ENCODE measurements at places on chromosomes 16 and 17.
A peak's percentile ranks its signal among the peaks of the same experiment; 100 is the strongest.

DNA sequence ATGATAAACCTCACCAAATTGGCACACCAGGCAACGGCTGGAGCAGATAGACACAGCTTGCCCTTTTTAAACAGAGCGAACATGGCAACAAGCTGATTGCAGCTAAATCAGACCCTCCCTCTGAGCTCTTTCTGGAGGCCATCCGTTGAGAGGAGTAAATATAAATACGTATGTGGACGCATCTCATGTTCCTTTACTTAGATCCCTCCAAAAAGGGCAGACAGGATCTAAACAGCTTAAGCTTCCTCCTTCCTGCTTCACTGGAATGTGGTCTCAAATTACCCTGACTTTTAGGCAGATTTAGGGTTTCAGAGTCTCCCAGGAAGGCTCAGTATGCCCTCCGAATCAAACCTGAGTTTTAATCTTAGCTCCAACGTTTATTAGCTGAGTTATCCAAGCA is 204.7 kb upstream of the GOT2 start:
- DNase-seq, result no peak

GRCh38 chr17:27269201-27269600 is 24.7 kb upstream of the WSB1 start:
- no peak for DNase-seq

GRCh38 chr16:67277294-67277998 is 1.9 kb upstream of the PLEKHG4 start:
- DNase-seq, result peak; percentile 99

DNA sequence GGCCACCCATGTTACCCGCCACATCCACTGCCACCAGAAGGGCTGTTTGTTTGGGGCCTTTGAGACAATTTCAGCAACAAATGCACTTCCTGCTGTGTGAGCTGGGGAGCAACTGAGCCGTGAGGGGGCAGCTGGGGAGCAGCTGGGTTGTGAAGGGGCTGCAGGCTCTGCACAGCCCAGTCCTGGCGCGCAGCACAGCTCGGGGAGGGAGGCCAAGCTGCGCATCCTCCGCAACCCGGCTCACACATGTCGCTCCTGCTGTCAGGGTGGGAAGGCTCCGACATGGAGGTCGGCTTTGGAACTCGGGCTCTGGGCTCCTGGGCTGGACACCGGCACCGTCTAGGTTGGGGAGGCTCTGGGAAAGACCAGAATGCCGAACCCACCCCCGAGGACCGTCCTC is 53.6 kb downstream of the CBFA2T3 start:
- DNase-seq, result no peak

- peak; percentile 39 for DNase-seq
These were observed 20.2 kb downstream of the TENT4B start for GRCh38 chr16:50173316-50173715.

GRCh38 chr16:79902351-79902750 is 301.8 kb upstream of the MAF start:
- DNase-seq, result peak; percentile 31

- DNase-seq, result no peak
These were observed 24.0 kb upstream of the SLFN5 start for GRCh38 chr17:35218915-35219314.

- DNase-seq, result no peak
These were observed 1.9 kb upstream of the PLD6 start for GRCh38 chr17:17207998-17208397.

- DNase-seq, result peak; percentile 51
These were observed 129.7 kb upstream of the CHMP6 start for GRCh38 chr17:80861892-80862291.

DNA sequence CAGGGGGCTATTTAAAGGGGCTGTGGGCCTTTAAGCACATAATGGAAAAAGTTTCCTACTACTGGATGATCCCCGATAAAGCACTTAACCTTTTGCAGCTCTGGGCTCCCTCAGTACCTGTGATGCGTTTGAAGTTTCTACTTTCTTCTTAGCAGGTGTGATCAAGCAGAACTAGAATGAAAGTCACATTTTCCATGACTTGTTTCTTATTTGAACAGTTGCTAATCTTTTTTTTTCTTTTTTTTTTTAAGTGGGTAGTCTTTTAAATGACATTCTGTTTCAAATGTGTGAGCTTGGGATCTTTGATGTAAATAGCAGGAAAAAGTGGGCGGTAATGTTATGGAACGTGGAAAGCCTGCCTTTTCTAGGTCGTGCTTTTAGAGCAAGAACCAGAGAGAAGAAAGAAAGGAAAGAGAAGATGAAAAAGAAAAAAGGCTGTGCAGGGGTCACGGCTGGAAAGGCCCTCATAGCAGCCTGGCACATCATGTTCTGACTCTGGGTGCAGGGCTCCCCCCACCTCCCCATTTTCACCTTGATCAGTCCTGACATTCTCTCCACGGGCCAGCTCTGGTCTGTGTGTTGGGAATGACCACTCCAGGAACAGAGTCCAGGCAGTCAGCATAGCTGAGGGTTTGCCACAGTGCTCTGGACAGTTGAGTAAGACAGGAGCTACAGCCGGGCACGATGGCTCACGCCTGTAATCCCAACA is 150.6 kb downstream of the CLEC16A start:
- no peak for DNase-seq

DNA sequence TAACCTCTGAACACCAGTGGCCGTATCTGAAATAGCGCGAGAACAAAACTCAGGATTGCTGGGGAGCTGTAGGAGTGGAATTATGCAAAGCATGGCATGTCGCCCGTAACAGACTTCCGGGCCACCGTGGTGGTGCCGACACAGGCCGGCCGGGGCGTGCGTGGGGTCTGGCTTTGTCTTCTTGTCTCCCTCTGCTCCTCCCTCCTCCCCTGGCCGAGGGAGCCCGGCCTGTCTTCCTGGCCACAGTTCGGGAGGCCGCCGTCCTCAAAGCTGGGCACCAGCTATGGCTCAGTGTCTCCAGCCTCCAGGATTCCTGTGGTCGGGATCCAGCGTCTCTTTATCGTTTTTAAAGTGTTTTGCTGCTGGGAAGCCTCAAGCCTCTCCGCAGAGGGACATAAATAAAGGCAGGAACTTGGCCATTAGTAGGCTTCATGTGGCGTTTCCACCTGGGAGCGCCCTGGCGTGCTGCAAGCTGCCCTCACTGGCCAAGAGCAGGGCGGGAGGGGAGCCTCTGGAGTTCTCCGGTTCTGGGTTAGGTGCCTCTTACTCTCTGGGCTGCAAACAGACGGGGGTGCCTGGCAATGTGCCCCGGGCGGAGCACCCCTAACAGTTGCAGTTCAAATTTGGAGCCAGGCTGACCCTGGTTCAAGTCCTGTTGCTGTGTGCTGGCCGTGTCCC is 22.0 kb upstream of the NPTX1 start:
- peak; percentile 20 for DNase-seq

DNA sequence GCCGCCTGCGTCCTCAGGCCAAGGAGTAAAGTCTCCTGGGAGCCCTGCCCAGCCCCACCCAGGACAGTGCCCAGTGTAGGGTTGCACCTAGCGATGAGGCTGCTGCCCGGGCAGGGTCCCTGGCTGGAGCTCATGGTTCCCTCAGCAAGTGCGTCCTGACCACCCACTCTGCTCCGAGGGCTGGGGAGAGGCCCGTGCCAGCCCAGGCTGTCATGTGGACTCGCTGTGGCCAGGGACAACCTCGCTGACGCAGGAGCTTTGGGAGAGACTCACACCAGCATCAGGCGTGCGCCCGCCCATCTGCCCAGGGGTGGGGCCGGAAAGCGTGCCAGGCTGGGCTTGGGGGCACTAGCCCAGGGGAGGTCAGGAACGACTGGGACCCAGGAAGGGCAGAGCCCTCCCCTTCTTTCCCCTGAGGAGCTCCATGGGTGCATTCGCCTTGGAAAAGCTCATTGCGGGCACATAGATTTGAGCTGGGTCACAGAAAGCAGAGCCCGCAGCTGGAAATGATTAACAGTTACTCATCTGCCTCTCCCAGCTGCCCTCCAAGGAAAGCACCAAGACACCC is 19.7 kb downstream of the DPEP1 start:
- peak; percentile 95 for DNase-seq

DNA sequence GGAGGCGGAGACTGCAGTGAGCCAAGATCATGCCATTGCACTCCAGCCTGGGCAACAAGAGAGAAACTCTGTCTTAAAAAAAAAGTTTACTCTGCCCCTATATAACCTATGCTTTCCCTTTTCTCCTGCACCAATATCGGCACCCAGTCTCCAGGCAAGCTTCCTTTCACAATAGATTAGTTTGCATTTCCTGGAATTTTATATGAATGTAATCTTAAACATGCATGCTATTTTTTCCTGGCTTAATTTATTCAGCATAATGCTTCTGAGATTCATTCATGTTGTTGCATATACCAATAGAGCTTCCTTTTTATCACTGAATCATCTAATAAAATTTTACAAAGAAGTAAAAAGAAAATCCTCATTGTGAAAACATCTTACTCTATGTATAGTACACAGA is 59.4 kb downstream of the USP32 start:
- no peak for DNase-seq

GRCh38 chr17:2034157-2034556 is 4.2 kb downstream of the DPH1 start:
- DNase-seq, result peak; percentile 81

- DNase-seq, result peak; percentile 61
These were observed 18.6 kb upstream of the HAPSTR1 start for GRCh38 chr16:9072806-9073341.

- DNase-seq, result no peak
These were observed 19.2 kb upstream of the SMIM5 start for GRCh38 chr17:75614006-75614405.
